Fibroblast of skin of left biceps (primary cell): ENCODE measurements at places on chromosomes 2 and 18.

DNA sequence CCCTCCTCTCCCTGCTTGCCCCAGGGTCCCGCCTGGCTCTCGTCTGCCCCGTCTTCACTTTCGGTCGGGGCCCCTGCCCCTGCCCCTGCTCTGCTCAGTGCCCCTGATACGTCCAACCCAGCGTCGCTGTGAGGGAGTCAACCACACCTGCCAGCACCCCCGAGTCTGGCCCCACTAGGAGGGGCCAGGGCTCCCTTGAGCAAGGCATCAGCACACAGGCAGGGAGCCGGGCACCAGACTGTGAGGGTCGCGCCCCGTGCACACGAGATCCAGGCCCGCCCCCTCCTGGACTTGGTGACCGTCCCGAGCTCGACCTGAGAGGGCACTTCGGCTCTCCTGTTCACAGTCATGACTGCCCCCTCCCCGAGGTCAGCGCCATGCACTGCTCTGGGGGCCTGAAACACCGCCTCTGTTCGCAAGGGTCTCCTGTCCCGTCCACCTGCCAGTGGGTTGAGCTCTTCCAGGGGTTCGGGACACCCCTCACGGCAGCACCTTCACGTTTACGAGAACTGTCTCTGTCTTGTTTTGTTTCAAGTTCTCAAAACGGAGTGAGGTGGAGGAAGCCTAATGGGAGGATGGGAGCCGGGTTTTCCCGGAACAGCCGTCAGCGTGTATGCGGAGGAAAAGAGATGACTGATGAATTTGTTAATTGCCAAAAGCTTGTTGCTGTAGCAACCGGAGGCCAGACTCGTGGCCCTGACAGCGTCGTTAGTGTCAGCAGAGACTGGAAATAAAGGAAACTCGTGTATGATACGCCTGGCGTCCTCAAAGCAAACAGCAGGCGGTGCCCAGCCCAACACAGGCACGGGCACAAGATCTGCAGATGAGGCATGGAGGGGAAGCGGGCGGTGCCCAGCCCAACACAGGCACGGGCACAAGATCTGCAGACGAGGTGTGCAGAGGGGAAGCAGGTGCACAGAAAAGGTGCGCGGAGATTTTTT is 48.2 kb upstream of the KCNG2 start:
- DNase-seq: no peak

- DNase-seq: no peak
Observed at GRCh38 chr2:168679741-168680310, 122.6 kb upstream of the NOSTRIN start.

GRCh38 chr2:62459106-62459505 is 46.9 kb downstream of the TMEM17 start:
- no peak for DNase-seq

DNA sequence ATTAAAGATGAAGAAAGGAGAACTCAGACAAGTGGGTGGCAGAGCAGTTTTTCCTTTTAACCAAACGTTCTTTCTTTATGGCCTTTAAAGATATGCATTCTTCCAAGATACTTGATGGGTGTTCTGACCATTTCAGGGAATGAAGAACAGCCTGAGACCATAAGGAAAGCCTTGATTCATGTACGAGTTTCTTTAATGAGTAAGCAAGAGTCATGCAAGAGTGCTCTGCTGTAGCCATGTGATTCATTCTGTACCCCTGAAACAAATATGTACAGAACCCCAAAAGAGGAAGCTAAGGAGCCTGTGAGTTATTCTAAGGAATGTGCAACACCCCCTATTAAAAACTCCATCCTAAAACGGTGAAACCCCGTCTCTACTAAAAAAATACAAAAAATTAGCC is 372.8 kb downstream of the MTX2 start:
- DNase-seq: peak; percentile 78

DNA sequence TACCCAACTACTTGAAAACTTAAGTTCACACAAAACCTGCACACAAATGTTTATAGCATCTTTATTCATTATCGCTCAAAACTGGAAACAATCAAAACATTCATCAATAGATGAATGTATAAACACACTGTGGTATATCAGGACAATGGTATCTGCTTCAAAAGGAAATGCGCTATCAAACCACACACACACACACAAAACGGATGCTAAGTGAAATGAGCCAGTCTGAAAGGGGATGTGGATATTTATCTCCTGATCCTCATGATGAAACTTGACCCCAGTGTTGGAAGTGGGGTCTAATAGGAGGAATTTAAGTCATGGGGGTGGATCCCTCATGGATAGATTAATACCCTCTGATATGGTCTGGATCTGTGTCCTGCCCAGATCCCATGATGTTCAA is 22.0 kb downstream of the PDCL3 start:
- DNase-seq: no peak

DNA sequence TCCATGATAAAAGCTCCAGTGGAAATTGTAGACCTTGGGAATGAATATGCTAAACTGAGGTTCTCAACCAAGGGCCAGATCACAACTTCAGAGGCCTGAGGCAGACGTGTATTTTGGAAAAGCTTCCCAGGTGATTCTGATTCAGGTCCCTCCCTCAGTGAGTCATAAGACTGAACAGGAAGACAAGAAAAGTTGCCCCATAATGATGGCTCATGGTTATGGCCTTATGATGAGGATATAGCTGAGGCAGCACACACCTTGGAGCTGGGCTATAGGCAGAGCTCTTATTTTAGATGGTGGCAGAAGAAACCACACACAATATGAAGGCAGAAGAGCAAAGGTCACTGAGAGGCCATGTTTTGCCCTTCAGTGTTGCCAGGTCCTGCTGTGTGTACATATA is 9.6 kb downstream of the ANTXR1 start:
- DNase-seq: no peak

DNA sequence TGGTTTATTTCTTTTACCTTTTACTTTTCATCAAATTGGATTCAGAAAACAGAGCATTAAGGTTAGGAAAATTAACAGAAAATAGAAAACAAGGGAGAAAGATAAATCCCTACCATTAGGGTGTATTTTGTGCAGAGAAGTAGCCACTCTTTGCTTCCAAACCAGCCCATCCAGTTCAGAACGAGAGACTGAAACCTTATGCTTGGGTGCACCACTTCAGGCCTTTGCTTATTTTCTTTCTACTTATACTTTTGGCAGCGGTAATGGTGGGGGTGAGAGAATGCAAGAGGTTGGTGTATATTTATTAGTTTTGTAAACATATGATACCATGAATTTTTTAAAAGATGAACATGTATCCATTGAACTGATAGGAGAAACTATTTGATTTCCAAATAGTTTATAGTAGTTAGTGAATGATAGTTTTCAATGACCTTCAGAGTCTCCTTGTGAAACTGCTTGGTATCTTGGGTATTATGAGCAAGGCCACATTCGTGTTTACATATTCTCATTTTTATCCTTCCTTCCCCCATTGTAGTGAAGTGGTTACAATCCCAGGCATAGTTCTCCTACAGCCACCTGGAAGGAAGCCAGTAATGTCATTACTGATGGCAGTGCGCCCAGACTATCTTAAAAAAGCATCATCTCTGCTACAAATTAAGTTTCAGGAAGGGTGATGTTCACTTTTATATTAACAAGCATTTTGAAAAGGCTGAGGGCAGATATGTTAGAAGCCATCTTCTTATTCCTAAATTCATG is 60.8 kb downstream of the MFSD6 start:
- peak; percentile 97 for DNase-seq

DNA sequence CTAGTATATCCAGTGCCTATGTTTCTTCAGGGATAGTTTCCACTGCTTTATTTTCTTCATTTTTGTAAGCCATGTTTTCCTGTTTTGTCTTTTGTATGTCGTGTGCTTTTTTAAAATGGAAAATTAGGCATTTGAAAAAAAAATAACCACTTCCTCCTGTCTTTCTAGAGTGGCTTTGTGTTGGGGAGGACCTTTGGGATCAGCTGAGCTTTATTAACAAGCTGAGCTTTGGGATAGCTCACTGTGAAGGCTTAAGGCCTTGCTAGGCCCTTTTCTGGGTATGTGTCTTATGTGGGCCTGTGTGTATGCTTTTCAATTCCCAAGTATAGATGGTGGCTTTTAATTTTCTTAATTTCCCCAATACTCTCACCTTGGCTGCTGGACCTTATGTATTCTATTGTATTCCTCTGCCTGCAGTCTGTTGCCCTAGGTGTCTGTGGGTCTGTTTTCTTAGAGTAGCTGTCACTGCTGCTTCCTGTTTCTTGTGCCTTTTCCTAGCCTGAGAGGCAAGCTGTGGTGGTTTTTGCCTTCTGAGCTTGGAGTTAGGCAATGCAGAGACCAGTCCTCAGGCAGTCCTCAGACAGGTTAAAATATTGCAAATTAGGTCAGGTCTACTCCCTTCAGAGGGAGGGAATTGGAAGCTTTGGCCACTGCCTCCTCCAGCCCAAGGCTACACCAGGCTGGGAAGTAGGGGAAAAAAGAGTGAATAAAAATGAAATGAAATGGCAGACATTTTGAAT is 134.7 kb downstream of the LDLRAD4 start:
- DNase-seq: no peak

GRCh38 chr2:110842048-110842447 is 109.7 kb downstream of the ACOXL start:
- DNase-seq: no peak

- DNase-seq: no peak
Observed at GRCh38 chr18:8623549-8624106, 14.4 kb downstream of the RAB12 start.

GRCh38 chr2:19841918-19842693 is 59.7 kb downstream of the TTC32 start:
- DNase-seq: no peak

DNA sequence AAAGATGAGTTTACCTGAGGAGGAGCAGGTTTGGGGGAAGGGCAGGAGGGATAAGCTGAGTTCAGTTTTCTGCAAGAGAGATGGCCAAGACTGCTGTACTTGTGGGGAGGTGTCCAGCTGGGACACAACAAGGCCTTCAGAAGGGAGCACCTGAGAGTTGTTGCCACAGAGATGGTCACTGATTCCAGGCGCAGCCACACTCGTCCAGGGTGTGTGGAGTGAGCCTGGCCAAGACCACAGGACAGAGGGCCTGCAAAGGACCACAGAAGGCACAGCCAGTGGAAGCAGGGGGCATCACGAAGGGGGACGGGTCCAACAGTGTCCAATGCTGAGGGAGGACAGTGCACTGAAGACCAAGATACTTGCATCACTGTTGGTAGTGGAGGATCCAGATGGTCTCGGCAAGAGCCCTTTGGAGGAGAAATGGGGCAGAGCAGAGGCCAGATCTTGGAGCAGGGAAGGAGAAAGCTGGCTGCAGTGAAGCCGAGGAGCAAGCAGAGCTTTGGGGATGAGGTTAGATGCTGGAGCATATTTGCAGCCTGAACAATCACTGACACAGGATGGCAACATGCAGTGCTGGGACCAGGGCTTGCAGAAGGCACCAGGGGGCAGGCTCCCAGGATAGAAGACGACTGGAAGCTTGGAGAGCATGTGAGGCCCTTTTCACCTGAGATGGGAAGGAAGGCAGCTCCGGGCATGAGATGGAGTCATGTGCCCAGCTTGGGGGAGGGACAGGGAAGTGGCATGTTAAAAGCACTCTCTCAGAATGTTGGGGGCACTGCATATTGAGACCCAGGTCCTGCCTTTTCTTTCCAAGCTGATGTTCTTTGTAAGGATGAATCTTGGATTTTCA is 214.0 kb downstream of the CYP26B1 start:
- DNase-seq: no peak

GRCh38 chr18:49677762-49678413 is 116.0 kb downstream of the LIPG start:
- no peak for DNase-seq

DNA sequence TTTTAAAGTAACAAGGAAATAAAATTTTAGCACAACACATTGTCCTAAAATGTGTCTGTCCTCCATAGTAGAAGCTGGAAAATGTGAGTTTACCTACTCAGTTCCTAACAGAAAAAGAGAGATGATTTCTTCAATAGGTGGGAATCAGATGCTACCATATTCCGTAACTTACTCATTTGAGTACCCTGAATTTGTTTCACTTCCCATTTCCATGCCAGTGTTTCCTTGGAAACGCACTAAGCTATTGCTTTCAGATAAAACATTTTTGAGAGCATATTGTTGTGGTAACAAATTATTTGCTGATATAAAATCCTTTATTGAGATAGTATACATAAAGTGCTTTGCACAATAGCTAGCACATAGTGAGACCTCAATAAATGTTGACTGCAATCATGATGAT is 137.5 kb upstream of the BARD1 start:
- DNase-seq: no peak

- no peak for DNase-seq
Observed at GRCh38 chr2:101111917-101112771, 39.0 kb downstream of the TBC1D8 start.

DNA sequence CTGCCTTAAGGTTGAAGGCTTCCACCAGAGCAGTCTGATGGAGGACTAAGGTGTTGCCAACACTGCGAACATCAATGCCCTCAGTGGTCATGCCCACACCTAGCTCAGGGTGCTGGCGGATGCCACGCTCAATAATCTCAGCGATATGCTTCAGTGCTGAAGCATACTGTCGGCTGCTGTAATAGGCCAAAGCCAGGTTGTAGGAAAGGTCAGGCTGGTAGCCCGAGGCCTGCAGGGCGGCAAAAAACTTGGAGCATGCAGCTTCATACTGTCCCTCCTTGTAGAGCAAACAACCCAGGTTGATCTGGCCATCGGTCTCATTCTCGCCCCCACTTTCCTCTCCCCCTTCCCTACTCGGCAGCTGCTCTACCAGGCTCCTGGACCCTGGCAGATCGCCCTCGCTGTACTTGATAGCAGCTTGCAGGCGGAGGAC is 159.4 kb downstream of the AGPS start:
- no peak for DNase-seq
